Stimulated activated naive CD4-positive, alpha-beta T cell (primary cell): ENCODE measurements at places on chromosomes 5 and 9.

- DNase-seq, result no peak
These were observed 30.2 kb downstream of the SREK1 start for GRCh38 chr5:66174338-66174737.

DNA sequence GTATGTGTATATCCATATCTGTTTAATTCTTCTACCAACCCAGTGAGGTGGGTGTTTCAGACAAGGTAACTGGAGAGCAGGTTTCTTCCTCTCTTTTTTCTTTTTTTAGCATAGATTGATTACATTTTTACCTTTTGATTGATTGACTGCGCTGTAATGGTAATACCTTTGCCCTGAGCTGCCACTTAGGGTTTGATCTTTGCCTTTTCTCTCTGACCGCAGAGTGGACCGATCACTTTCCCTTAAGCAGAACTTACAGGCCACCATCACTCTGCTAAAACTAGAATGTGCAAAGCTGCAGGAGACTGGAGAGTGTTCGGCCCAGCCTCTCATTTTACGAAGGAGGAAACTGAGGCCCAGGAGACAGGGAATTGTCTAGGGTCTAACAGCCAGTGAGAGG is 38.0 kb downstream of the RCL1 start:
- DNase-seq, result no peak

DNA sequence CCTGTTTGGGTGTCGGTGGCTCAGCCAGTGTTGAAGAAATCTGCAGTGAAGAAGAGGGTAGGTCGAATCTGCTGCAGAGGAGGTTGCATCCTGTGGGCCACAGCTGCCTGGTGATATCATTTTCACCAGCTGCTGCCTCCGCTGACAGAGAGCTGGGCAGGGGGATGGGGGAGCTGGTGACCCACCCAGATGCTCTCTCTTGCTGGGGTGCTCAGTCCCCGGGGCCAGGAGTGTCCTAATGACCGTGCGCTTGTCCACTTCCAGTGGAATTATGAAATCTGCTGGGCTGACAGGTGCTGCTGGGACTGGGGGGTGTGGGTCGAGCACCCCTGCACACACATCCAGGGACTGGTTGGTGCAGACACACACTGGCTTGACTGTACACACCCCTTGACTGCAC is 83.2 kb upstream of the IRX4 start:
- DNase-seq, result no peak

- DNase-seq, result no peak
These were observed 297.9 kb downstream of the MED10 start for GRCh38 chr5:6080436-6080835.

DNA sequence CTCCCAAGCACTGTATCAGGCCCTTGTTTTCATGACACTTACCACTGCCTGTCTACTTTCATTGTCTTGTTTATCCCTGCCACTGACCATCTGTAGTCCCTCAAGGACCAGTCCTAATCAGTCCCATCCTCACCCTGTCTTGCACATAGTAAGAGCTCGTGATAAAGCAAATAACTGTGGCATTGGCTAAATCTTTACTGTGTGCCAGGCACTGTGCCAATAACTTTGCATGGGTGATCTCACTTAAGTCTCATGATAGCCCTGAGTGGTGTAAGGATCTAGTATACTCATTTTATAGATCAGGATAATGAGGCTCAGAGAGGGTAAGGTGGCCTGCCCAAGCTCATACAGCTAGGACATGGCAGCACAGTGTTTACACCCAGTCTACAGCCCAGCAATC is 5.6 kb downstream of the CDX1 start:
- DNase-seq, result no peak

DNA sequence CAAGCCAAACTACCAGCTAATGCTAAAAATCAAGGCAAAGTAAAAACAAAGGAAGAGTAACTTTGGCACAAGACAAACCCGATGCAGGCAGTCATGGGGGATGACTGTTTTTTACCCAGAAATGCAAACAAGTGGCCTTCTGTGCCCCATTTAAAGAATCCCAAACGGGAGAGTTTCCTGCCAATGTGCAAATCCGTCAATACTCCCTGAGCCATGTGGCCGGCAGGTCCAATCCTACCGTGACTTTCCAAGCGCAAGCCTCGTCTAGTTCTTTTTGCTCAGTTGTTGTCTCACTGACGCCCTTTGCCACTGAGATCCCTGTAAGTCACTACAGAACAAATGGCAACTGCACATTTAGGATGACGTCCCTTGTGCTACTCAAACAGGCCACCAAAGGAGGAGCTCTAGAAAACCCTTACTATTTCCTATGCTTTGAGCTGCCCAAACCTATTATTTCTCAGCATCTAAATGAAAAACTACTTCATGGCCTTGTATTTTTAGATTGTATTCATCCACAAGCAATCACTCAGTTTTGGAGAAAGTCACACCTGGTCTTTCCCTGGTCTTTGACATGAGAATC is 43.4 kb downstream of the OTULIN start:
- DNase-seq, result peak; percentile 11

DNA sequence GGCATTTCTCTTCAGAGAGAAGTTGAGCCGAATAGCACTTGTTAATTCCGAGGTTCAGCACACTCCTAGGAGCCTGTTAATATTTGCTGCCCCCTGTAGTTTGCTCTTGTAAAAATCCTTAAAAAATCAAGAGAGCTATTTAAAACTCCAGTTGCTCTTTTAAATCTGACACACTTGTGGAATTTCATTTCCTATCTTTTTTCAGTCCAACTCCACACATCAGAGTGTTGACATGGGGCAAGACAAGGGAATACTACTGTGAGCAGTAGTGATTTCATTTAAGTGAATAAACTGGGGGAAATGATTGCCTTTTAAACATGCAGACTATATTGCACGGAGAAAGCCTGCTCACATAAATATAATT is 1096.3 kb upstream of the DMAC1 start:
- DNase-seq, result no peak

- DNase-seq, result peak; percentile 21
These were observed 55.3 kb downstream of the ERAP1 start for GRCh38 chr5:96752341-96753016.

GRCh38 chr9:137088121-137088520 is 1.3 kb downstream of the MAN1B1 start:
- no peak for DNase-seq

- DNase-seq, result no peak
These were observed 409.2 kb upstream of the KLF4 start for GRCh38 chr9:107898761-107899160.

GRCh38 chr5:35246411-35246810 is 16.1 kb upstream of the PRLR start:
- no peak for DNase-seq

- DNase-seq, result no peak
These were observed 118.8 kb downstream of the GAPVD1 start for GRCh38 chr9:125380406-125380805.

- no peak for DNase-seq
These were observed 8.6 kb upstream of the ANKRD33B start for GRCh38 chr5:10555277-10555684.

GRCh38 chr5:142426129-142427014 is 101.6 kb upstream of the SPRY4 start:
- DNase-seq, result no peak

- no peak for DNase-seq
These were observed 104.5 kb downstream of the VAV2 start for GRCh38 chr9:133887540-133888047.

GRCh38 chr5:1666812-1667588 is 132.6 kb downstream of the MRPL36 start:
- peak; percentile 58 for DNase-seq

- no peak for DNase-seq
These were observed 1.7 kb upstream of the RXRA start for GRCh38 chr9:134324359-134325095.

DNA sequence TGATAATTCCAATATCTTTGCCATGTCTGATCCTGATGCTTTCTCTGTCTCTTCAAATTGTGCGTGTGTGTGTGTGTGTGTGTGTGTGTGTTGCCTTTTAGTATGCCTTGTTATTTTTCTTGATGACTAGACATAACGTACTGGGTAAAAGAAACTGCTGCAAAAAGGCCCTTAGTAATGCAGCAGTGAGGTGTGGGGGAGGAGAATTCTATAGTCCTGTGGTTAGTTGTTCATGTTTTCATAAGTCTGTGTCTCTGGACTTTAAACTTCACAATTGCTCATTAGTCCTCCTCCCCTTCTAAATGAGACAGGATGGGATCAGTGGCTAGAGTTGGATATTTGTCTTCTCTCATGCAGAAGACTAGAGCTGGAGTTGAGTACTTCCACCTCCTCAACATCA is 346.2 kb upstream of the IRX1 start:
- no peak for DNase-seq

GRCh38 chr9:134943411-134943810 is 25.7 kb upstream of the FCN1 start:
- no peak for DNase-seq

- DNase-seq, result no peak
These were observed 117.5 kb upstream of the SHB start for GRCh38 chr9:38186404-38187115.

- peak; percentile 28 for DNase-seq
These were observed 481 bp downstream of the MRPL36 start for GRCh38 chr5:1799110-1799601.

GRCh38 chr9:22214497-22215031 is 205.5 kb upstream of the CDKN2B start:
- DNase-seq, result no peak

DNA sequence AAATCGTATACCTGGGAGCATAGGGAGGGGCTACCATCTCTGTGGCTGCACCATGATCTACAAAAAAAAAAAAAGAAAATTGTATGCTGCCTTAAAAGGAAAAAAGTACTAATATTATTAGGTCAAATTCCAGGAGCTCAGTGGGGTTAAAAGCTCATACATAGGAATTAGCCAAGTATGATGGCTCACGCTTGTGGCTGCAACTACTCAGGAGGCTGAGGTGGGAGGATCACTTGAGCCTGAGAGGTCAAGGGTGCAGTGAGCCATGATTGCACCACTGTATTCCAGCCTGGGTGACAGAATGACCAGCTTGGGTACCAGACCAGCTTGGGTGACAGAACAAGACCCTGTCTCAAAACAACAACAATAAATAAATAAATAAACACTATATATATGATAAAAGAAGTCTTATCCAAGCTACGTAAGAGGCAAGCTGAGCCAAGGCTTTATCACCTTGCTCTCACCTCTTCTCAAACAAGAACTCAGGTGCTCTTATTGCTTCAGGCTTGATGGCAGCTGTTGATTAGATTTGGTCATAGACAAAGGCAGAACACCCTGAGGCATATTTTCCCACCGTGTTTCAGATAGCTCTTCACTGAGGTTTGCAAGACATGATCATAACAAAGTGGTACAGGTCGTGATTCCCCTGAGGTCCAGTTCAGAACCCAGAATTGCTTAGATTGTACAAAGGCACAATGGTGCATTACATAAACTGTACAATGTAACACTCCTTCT is 3.3 kb upstream of the FBXW11 start:
- DNase-seq, result no peak

- DNase-seq, result no peak
These were observed 16.5 kb upstream of the ODF2 start for GRCh38 chr9:128439273-128439672.

- no peak for DNase-seq
These were observed 12.3 kb upstream of the SKP1 start for GRCh38 chr5:134189031-134189430.

GRCh38 chr5:44358421-44358820 is 30.8 kb downstream of the FGF10 start:
- DNase-seq, result no peak

GRCh38 chr9:124510650-124511425 is 3.6 kb upstream of the NR5A1 start:
- DNase-seq, result no peak

- no peak for DNase-seq
These were observed 380.5 kb downstream of the SLCO4C1 start for GRCh38 chr5:101915554-101915953.
